MM.1S (cell line): ENCODE measurements at places on chromosomes 7 and 10.
A peak's percentile ranks its signal among the peaks of the same experiment; 100 is the strongest.

GRCh38 chr10:95477175-95477520, 84.0 kb downstream of the SORBS1 start:
- H3K27me3 ChIP-seq, result no peaks in the 10 kb centered on the region
- no peak overlapping the region for H3K27ac ChIP-seq
- DNase-seq, result no peak
- no peaks in the 10 kb centered on the region for H3K36me3 ChIP-seq
- no peak overlapping the region for H3K4me3 ChIP-seq
- no peaks in the 10 kb centered on the region for H3K4me1 ChIP-seq

DNA sequence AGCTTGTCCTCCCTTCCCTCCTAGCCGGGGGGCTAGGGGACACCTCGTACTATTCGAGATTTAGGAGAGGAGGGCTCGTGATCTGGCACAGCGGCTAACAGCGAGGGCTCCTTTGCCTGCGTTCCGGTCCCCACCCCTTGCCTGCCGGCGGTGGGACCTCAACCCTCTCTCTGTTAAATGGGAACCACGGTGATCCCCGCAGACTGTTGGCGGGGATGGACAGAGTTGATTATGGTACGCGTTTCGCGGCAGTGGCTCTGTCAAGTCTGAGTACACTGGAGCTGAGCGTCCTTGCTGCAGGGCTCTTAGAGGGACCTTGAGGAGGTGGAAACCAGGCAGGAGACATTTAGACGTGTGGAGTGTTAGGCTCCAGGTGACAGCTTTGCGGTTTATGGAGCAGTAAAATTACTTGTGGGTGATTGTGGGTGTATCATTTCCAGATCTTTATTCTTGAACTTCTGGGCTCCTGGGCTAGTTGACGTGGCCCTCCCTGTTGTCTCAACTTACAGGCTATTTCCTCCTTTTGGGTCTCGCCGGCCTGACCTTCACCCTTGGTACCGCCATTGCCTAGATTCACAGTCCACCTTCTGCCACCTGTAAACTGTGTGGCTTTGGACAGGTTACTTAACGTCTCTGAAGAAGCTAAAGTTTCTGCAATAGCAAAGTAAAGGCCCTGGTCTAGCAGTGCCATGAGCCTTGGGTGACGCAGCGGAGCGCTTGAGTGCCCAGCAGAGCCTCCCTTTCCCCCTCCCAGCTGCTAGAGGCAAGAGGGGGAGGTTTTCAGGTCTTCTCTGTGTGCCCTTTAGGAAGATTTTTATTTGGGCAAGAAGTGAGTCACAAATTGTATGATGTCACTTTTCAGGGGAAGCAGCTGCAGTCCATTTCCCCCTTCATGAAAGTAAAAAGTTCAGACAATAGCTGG, 739 bp downstream of the CASP7 start:
- DNase-seq, result peak; percentile 58
- peaks cover 5% of the 10 kb centered on the region; the same call in 1 of the 2 replicates for H3K4me1 ChIP-seq
- H3K4me3 ChIP-seq, result peak overlapping the region; percentile 96
- no peaks in the 10 kb centered on the region for H3K36me3 ChIP-seq
- H3K27me3 ChIP-seq, result no peaks in the 10 kb centered on the region
- peak overlapping the region; percentile 83 for H3K27ac ChIP-seq

DNA sequence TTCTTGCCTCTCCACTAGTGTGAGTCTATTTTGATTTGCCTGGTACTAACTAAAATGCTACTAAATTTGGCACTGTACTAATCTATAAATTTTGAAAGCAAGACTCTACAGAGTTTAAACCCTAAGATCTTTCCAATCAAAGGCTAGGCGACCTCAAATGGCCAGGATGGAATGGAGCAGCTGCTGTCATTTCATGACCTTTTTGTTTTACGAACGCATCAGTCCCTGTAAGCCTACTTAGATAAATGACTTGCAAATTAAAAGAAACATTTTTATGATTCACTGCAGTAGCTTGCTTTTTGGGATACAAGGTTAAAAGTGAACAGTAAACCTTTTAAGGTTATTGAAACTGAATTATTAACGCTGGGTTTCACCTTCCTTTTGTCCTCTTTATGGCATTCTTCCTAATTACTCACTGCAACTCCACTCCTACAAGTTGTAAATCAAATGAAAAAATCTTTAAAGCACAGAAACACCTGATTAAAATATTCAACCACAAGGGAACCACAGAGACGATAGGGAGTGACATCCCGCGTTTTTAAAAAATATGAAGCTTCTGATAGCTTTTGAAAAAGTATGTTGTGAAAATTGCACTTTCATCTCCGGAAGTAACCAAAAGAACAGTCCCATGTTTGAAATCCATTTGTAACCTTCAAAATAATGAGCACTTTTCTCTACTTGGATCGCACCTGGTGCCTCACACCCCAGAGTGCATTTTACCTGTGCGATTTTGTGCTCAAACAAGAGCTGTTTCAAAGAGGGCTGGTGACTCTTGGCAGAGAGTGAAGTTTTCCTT, 595.1 kb downstream of the PARD3 start:
- H3K4me1 ChIP-seq, result no peaks in the 10 kb centered on the region
- no peak overlapping the region for H3K27ac ChIP-seq
- H3K36me3 ChIP-seq, result no peaks in the 10 kb centered on the region

DNA sequence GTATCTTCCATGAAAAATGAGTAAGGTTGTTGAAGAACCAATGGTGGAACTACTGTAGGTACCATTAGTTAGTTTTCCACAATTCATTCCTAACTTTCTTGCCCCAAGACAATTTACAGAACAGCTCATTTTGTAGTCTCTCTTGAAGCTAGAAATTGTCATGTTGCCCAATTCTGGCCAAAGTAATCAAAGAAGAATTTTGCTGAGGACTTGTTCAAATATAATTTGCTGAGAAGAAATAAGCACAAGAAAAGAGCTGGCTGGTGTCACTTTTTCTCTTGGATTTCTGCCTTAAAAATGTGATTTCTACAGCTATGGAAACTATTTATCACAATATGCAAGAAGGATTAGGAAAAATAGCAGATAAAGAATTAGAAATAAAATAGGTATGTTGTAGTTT, 199.2 kb upstream of the SEMA3A start:
- no peak for DNase-seq
- no peaks in the 10 kb centered on the region for H3K27me3 ChIP-seq
- no peaks in the 10 kb centered on the region for H3K36me3 ChIP-seq
- peaks cover 3% of the 10 kb centered on the region for H3K4me1 ChIP-seq
- H3K4me3 ChIP-seq, result no peak overlapping the region
- no peak overlapping the region for H3K27ac ChIP-seq

DNA sequence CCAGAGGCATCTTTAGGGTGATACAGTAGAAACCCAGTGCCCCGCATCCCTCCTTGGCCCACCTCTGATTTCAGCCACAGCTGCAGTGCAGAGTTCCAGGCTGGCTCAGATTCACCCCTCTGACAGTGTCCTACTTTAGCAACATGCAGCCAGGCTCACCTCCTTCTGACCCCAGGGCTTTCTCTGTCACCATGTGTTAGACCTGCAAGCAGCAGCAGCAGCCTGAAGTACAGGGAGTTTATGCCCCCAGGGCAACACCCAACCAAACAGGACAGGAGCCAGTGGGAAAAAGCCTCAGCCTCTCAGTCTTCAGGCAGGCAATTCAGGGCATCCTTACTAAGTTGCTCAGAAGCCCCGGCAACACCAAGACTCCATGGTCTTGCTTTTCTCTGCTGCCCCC, 109.0 kb upstream of the PLXNA4 start:
- H3K36me3 ChIP-seq, result no peaks in the 10 kb centered on the region
- no peak for DNase-seq
- no peaks in the 10 kb centered on the region for H3K4me1 ChIP-seq
- H3K27me3 ChIP-seq, result no peaks in the 10 kb centered on the region

GRCh38 chr10:26335574-26336093, 102.5 kb upstream of the APBB1IP start:
- H3K4me3 ChIP-seq, result peak overlapping the region; percentile 69
- no peaks in the 10 kb centered on the region for H3K27me3 ChIP-seq
- no peaks in the 10 kb centered on the region for H3K36me3 ChIP-seq

GRCh38 chr7:195010-195829, 2.8 kb downstream of the FAM20C start:
- H3K27ac ChIP-seq, result no peak overlapping the region
- H3K36me3 ChIP-seq, result no peaks in the 10 kb centered on the region
- DNase-seq, result no peak
- no peaks in the 10 kb centered on the region for H3K4me1 ChIP-seq
- H3K27me3 ChIP-seq, result no peaks in the 10 kb centered on the region

GRCh38 chr10:28841625-28842024, 164.3 kb downstream of the BAMBI start:
- no peaks in the 10 kb centered on the region for H3K27me3 ChIP-seq
- no peak overlapping the region for H3K27ac ChIP-seq
- no peaks in the 10 kb centered on the region for H3K4me1 ChIP-seq
- DNase-seq, result no peak

- H3K4me1 ChIP-seq, result no peaks in the 10 kb centered on the region
- H3K27me3 ChIP-seq, result no peaks in the 10 kb centered on the region
- H3K4me3 ChIP-seq, result no peak overlapping the region
- no peak for DNase-seq
Measured at GRCh38 chr10:33743429-33743857, 409.0 kb upstream of the NRP1 start.

DNA sequence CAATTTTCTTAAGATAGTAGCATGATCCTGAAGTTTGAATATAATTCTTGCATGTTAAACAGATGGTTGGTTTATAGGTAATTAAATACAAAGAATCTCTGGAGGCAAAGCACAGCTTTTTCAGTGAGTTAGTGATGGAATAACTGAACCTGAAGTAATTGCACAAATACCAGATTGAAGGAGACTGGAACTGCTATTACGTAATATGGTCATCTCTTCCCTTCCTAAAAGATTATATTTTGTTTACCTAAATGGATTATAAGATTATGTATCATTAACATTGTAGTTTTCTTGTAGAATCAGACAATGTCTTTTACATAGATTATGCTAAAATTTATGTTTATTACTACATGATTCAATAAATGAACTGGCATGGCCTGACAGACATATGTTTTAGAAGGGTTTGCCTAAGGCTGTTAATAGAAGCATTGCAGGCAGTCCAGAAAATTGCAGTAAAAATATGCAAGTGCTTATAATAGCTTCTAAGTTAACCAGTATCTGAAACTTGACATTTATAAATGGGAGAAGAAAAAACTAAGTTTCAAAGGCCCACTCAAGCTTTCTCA, 35.8 kb upstream of the GPR37 start:
- DNase-seq, result no peak
- H3K27ac ChIP-seq, result no peak overlapping the region
- H3K4me1 ChIP-seq, result no peaks in the 10 kb centered on the region
- H3K4me3 ChIP-seq, result no peak overlapping the region
- no peaks in the 10 kb centered on the region for H3K36me3 ChIP-seq

GRCh38 chr7:111210996-111211395, 120.1 kb downstream of the LRRN3 start:
- no peaks in the 10 kb centered on the region for H3K4me1 ChIP-seq
- DNase-seq, result no peak
- no peaks in the 10 kb centered on the region for H3K36me3 ChIP-seq
- no peaks in the 10 kb centered on the region for H3K27me3 ChIP-seq
- H3K27ac ChIP-seq, result no peak overlapping the region
- no peak overlapping the region for H3K4me3 ChIP-seq

GRCh38 chr7:3673524-3673923, 372.5 kb downstream of the SDK1 start:
- H3K4me3 ChIP-seq, result no peak overlapping the region
- H3K4me1 ChIP-seq, result no peaks in the 10 kb centered on the region
- no peaks in the 10 kb centered on the region for H3K36me3 ChIP-seq

DNA sequence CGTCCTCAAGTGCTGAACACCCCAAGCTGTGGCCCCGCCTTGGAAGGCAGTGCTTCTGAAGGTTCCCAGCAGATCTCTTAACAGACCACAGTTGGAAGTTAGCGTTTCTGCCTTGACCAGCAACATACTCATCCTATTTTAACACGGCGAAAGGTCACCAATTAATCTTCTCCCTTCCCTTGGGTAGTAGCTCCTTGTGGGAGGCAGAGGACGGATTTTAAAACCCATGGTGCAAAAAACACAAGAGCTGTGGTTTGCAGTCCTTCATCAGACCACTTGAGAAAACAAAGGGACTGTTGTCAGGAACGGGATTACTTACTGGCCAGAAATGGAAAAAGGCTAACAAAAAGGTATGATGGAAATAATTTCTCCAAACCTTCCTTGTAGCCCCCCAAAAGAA, 87.3 kb downstream of the BEND7 start:
- no peaks in the 10 kb centered on the region for H3K27me3 ChIP-seq
- H3K27ac ChIP-seq, result no peak overlapping the region
- H3K4me3 ChIP-seq, result no peak overlapping the region
- H3K4me1 ChIP-seq, result no peaks in the 10 kb centered on the region
- no peak for DNase-seq

- 0 out of 2 replicates have a peak, but pooled peaks cover 6% of the 10 kb centered on the region for H3K4me1 ChIP-seq
- H3K4me3 ChIP-seq, result no peak overlapping the region
- DNase-seq, result no peak
- H3K27ac ChIP-seq, result no peak overlapping the region
- no peaks in the 10 kb centered on the region for H3K27me3 ChIP-seq
- H3K36me3 ChIP-seq, result no peaks in the 10 kb centered on the region
Measured at GRCh38 chr7:41970941-41971340, 266.1 kb downstream of the GLI3 start.

GRCh38 chr7:117818232-117818631, 55.0 kb downstream of the CTTNBP2 start:
- no peak for DNase-seq
- no peaks in the 10 kb centered on the region for H3K36me3 ChIP-seq
- no peak overlapping the region for H3K4me3 ChIP-seq
- H3K4me1 ChIP-seq, result no peaks in the 10 kb centered on the region

GRCh38 chr7:137882806-137883205, 36.0 kb upstream of the DGKI start:
- peaks cover 17% of the 10 kb centered on the region; the same call in 1 of the 2 replicates for H3K36me3 ChIP-seq
- no peak overlapping the region for H3K27ac ChIP-seq
- H3K4me1 ChIP-seq, result no peaks in the 10 kb centered on the region
- no peaks in the 10 kb centered on the region for H3K27me3 ChIP-seq
- DNase-seq, result no peak

GRCh38 chr10:34213193-34213804, 601.8 kb downstream of the PARD3 start:
- no peaks in the 10 kb centered on the region for H3K27me3 ChIP-seq
- no peaks in the 10 kb centered on the region for H3K4me1 ChIP-seq
- H3K36me3 ChIP-seq, result no peaks in the 10 kb centered on the region
- H3K4me3 ChIP-seq, result no peak overlapping the region
- DNase-seq, result no peak

GRCh38 chr7:41825927-41826480, 123.1 kb upstream of the INHBA start:
- H3K4me1 ChIP-seq, result no peaks in the 10 kb centered on the region
- H3K4me3 ChIP-seq, result no peak overlapping the region
- peak; percentile 39 for DNase-seq
- H3K36me3 ChIP-seq, result no peaks in the 10 kb centered on the region
- H3K27ac ChIP-seq, result no peak overlapping the region
- no peaks in the 10 kb centered on the region for H3K27me3 ChIP-seq

DNA sequence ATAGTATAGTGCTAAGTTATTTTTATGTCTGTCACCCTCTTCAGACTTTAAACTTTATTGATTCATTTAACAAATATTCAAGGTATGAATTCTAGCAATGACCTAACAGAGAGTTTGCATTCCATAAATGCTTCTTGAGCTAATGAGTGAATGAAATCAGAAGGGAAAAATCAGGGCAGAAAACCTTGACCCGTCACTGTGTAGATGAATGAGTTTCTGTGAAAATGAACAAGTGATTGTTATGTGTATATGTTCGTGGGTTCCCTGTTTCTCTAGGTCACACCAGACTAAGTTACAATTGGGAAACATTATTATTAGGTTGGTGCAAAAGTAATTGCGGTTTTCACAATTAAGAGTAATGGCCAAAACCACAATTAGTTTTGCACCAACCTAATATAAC, 30.1 kb downstream of the APBB1IP start:
- H3K27me3 ChIP-seq, result no peaks in the 10 kb centered on the region
- DNase-seq, result no peak
- no peaks in the 10 kb centered on the region for H3K4me1 ChIP-seq
- H3K36me3 ChIP-seq, result no peaks in the 10 kb centered on the region
